HS-27A (cell line): ENCODE measurements at places on chromosomes 3 and 15.
A peak's percentile ranks its signal among the peaks of the same experiment; 100 is the strongest.

GRCh38 chr15:68560501-68561113 lies 18.2 kb upstream of the CORO2B start:
- DNase-seq, result no peak

GRCh38 chr3:130857336-130858026 lies 36.4 kb upstream of the ATP2C1 start:
- DNase-seq, result no peak

DNA sequence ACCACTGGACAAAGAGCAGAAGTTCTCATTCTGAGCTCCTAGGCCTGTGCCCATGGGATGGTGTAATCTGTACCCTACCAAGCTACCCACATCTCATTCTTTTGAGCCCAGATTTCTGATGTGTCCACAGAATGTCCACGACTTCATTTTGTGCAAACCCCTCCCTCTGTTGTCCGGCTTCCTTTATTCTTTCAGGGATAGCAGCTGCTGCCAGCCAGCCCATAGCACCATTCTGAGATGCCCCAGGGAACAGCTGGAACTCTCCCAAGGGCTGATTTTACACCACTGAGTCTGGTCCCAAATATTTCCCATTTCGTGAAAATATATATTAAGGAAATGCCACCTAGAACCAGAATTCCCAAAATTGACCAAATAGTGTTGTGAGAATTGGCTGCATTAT lies 236.6 kb downstream of the SATB1 start:
- no peak for DNase-seq

- no peak for DNase-seq
These were observed 319.4 kb downstream of the NEK10 start for GRCh38 chr3:27049792-27050191.

DNA sequence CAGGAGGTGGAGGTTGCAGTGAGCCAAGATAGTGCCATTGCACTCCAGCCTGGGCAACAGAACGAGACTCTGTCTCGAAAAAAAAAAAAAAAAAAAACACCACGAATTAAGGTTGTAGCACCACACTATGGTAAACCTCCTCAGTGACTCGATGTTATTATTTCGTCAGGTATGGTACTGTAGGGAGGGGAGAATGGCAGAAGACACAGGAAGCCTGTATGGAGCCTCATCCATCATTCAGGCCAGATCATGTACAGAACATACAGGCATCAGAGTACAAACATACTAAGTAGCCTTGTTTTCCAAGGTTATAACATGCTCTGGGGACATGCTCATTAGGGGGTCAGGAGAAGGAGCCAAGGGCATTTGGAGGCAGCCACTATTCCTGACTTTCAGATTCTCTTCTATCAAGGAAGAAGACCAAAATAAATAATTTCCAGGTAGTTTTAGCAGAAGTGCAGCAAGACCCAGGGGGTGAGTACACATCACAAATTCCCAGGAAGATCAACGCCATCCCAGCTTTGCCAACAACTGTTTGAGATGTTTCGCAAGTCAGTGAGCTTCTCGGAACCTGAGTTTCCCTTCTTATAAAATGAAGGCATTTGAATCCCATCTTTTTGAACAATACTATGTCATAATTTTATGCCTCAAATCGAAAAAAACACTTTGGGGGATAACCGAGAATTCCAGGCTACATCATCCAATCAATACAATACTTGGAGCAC lies 79.8 kb downstream of the FOXP1 start:
- peak; percentile 23 for DNase-seq

DNA sequence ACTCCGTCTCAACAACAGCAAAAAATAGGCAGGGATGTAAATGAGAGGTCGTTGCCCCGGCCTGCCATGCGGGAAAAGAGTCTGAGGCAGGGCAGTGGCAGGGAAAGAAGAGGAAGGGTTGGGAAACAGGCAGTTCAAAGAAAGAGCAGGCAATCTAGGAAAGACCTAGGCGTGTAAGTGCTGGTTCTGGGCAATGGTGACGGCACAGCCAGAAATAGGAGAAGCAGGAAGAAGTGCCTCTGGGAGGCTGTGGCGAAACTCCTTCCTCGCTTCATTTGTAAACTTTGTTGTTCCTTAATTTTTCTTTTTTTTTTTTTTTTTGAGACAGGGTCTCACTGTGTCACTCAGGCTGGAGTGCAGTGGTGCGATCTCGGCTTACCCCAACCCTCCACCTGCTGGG lies 4.3 kb downstream of the SLC51A start:
- no peak for DNase-seq

- DNase-seq, result no peak
These were observed 54.8 kb upstream of the BCL6 start for GRCh38 chr3:187799942-187800641.
